Transverse colon (tissue), 4 donors: ENCODE measurements at places on chromosomes 6 and 20. TPM values are rescaled to one million over a fixed set of nuclear protein-coding genes. Genes with fewer than 3 reads are reported as not detected.

OR2H2 gene
- total RNA-seq: not detected

- no peak for DNase-seq
- no peaks in the 10 kb centered on the region for H3K4me1 ChIP-seq
- H3K27ac ChIP-seq: no peak overlapping the region
- H3K27me3 ChIP-seq: no peaks in the 10 kb centered on the region
- H3K36me3 ChIP-seq: no peaks in the 10 kb centered on the region
Measured at GRCh38 chr6:96505363-96505762, 16.2 kb upstream of the UFL1 start.

- H3K36me3 ChIP-seq: peaks cover 17% of the 10 kb centered on the region
- H3K27me3 ChIP-seq: no peaks in the 10 kb centered on the region
- peaks cover 16% of the 10 kb centered on the region for H3K4me1 ChIP-seq
Measured at GRCh38 chr6:30672445-30673253, at the start of gene DHX16. Gene DHX16, minus strand, starts transcription at chr6:30673006. Its CDS starts 165 bp downstream, at chr6:30672841.

GRCh38 chr6:138977646-138978167, 10.3 kb downstream of the REPS1 start:
- H3K27ac ChIP-seq: no peak overlapping the region
- no peaks in the 10 kb centered on the region for H3K36me3 ChIP-seq
